ENCODE measurements at places on chromosomes 12 and 14. TPM values are rescaled to one million over a fixed set of nuclear protein-coding genes. Genes with fewer than 3 reads are reported as not detected.

Gene WNT1
- total RNA-seq: not detected

Gene INSM2
- total RNA-seq: not detected

- no peak overlapping the region for H3K27ac ChIP-seq
- H3K27me3 ChIP-seq: no peaks in the 10 kb centered on the region
- peaks cover 7% of the 10 kb centered on the region for H3K4me1 ChIP-seq
- no peak for DNase-seq
- no peak overlapping the region for H3K4me3 ChIP-seq
- no peaks in the 10 kb centered on the region for H3K36me3 ChIP-seq
Measured at GRCh38 chr14:35877276-35877675, 51.1 kb downstream of the BRMS1L start.

DNA sequence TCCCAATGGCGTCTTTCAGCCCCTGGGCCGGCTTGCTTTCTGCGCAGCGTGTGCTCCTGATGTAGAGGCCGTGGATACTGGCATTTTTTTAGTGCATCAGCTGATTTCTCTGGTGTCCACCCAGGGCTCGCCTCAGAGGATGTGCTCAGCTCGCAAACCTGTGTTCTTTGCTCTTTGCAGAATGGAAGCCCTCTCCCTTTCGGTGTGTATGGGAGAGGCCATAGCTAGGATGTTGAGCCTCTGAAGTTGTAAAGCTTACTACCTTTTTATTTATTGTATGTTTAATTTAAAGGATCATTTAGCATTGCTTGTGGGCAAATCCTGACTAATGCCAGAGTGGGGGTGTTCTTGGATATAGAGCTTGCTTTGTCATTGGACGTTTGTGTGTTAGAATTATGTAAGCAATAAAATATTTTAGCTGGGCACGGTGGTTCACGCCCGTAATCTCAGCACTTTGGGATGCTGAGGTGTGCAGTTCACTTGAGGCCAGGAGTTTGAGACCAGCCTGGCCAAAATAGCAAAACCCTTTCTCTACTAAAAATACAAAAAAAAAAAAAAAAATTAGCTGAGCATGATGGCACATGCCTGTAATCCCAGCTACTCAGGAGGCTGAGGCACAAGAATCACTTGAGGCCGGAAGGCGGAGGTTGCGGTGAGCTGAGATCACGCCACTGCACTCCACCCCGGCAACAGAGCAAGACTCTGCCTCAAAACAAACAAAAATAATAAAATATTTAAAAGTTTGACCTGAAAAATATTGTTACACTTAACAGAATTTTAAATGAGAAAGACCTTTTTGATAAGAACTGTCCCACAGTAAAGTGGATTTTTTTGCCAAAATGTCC, 52.6 kb upstream of the MMP17 start:
- H3K27me3 ChIP-seq: no peaks in the 10 kb centered on the region
- H3K27ac ChIP-seq: peak overlapping the region; percentile 97
- H3K36me3 ChIP-seq: peaks cover 37% of the 10 kb centered on the region
- H3K4me3 ChIP-seq: no peak overlapping the region

DNA sequence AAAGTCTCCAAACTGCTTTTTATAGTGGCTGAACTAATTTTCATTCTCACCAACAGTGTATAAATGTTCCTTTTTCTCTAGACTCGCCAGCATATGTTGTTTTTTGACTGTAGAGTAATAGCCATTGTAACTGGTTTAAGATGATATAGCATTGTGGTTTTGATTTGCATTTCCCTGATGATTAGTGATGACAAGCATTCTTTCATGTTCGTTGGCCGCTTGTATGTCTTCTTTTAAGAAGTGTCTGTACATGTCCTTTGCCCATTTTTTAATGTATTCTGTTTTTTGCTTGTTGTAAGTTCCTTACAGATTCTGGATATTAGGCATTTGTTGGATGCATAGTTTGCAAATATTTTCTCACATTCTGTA, 404.9 kb downstream of the FLRT2 start:
- no peaks in the 10 kb centered on the region for H3K36me3 ChIP-seq
- no peak for DNase-seq
- H3K4me1 ChIP-seq: peaks cover 15% of the 10 kb centered on the region
- peak overlapping the region; percentile 65 for H3K4me3 ChIP-seq

Gene TSHR
- total RNA-seq: 0.37 TPM
